ENCODE measurements at places on chromosomes 3 and 15.

DNA sequence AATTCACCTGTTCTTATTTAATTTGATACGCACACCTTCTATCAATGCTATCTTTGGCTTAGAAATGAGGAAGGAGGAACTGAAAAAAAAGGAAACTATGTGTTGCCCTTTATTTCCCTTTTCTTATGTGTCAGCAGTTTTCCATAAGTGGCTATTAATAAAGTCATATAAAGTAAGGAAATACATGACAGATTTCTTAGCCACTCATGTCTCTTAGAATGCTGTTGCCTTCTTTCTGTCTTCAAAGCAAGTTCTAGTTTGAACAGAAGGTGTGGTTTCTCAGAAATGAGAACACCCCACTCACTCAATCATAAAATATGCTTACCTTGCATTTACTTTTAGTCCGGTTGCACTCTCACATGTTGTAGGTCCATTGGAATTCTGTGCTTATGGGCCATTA, 640.5 kb upstream of the GRM7 start:
- H3K27me3 ChIP-seq: no peaks in the 10 kb centered on the region
- no peak overlapping the region for H3K27ac ChIP-seq
- H3K4me1 ChIP-seq: peaks cover 4% of the 10 kb centered on the region
- H3K36me3 ChIP-seq: no peaks in the 10 kb centered on the region

DNA sequence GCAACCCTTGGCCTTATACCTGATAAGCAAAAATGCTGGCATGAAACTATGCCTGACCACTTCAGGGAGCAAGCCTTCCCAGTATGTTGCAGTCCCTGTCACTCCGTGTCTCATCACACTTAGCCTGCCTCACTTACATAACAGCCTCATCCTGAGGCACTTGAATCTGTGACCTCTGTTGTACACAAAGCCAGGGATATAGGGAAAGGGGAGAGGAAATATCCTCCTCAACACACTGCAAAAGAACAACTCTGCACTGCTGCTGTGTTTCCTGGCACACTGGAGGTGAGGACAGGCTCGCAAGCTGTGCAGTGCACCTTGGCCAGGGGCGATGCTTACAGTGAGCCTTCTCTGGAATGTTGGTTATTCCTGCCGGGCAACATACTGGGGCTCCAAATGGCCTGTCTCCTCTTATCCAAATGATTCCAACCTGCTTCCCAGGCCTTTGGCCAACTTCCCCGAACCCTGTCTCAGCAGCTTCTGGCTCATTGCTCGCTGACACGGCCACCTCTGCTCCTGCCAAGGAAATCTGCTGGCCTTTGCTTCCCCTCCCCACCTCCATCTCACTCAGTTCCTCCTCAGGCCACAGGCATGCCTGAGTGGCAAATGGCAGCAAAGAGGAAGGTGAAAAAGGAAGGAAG, 109.2 kb downstream of the CD47 start:
- H3K4me3 ChIP-seq: no peak overlapping the region
- no peaks in the 10 kb centered on the region for H3K27me3 ChIP-seq
- H3K4me1 ChIP-seq: peaks cover 6% of the 10 kb centered on the region
- H3K36me3 ChIP-seq: no peaks in the 10 kb centered on the region
- H3K27ac ChIP-seq: no peak overlapping the region
- DNase-seq: no peak

GRCh38 chr3:146839727-146840375, 234.7 kb upstream of the PLSCR5 start:
- no peaks in the 10 kb centered on the region for H3K27me3 ChIP-seq
- no peaks in the 10 kb centered on the region for H3K4me1 ChIP-seq
- no peaks in the 10 kb centered on the region for H3K36me3 ChIP-seq
- H3K4me3 ChIP-seq: no peak overlapping the region
- no peak for DNase-seq

DNA sequence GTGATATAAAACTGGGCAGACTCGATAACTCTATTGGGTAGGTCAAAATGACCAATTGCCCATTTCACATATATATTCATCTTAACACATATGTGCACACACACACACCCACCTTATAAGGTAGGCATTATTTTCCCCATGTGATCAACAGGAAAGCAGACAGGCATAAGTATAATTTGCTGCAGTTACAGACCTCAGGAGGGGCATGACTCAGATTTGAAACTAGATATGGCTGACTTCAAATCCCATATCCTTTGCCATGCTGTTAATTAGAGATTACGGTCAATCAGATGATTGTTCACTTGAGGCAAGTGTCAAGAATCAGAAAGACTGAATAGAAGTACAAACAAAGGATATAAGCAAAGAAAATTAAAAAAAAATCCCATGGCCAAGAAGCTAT, 910.6 kb downstream of the NTRK3 start:
- no peak overlapping the region for H3K27ac ChIP-seq
- DNase-seq: no peak
- H3K36me3 ChIP-seq: no peaks in the 10 kb centered on the region
- no peak overlapping the region for H3K4me3 ChIP-seq
- no peaks in the 10 kb centered on the region for H3K27me3 ChIP-seq

DNA sequence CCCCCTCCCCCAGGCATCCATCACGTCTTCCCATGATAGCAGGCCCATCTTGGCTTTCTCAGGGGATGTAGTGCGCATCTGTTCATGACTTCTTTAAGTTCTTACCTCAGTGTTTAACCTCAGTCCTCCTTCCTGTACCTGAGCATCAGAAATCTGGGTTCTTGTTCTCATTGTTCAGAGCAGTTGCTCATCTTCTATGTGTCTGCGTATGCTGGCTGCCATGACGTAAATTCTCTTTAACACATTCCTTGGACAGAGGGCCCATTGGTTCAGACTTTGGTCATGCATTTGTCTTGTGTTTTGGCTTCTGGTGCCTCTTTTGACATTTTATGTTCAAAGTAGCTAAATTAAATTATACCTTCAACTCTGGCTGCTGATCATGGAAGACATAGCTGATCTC, 227.3 kb downstream of the CACNA2D3 start:
- H3K27ac ChIP-seq: no peak overlapping the region
- H3K4me1 ChIP-seq: no peaks in the 10 kb centered on the region
- DNase-seq: no peak
- no peaks in the 10 kb centered on the region for H3K27me3 ChIP-seq

DNA sequence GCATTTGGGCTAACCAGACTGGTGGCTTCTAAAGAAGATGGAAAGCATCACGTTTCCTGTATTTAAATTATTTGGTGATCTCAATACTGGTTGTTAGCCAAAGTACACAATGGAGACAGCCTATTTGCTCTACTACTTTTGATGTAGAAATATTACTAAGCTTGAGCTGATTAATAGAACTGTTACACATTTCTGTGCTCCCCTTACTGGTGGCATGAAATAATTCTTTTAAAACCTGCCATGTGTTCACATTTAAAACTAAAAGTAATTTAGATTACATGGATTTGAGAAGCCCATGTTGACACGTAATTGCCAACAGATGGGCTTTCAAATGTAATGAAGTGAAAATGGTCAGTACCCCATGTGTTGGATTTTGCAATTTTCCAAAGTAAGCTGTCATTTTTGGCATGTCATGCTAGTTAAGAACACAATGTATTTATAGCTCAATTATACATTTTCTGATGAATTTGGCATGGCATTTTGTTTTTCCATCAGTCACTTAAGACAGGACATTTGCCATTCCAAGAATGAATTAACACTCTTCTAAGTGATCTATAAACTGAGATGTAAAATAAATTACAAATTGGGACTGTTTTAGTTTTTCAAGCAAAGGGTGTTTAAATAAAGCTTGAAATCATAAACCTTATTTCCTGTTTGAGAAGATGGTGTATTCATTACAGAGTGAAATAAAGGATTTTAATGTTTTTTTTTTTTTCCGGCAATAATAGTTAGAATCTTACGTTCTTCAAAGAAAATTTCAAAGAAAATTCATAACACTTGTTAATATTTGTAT, 10.8 kb upstream of the RARRES1 start:
- H3K27me3 ChIP-seq: no peaks in the 10 kb centered on the region
- no peak for DNase-seq
- H3K36me3 ChIP-seq: no peaks in the 10 kb centered on the region
- H3K4me3 ChIP-seq: no peak overlapping the region
- H3K27ac ChIP-seq: no peak overlapping the region
- peaks cover 3% of the 10 kb centered on the region for H3K4me1 ChIP-seq

DNA sequence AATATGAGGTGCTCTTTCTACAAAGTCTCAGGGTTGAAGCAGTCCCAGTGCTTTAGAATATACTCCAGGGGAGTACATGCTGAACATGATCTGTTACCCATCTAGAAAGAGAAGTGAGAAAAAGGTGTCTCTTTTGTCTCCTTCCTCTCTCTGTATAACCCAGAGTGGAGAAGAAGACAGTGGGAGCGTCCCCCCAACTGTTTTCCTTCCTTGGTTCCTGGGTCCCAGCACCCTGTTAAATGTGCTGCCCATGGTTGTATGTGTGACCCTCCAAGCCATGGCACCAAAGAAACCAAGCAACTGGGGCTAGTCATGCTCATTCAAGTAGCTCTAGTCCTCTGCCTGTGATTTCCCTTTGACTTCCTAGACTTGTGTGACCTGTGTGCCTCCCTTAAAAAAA, 683.7 kb downstream of the TBL1XR1 start:
- H3K27ac ChIP-seq: no peak overlapping the region
- no peak for DNase-seq
- no peaks in the 10 kb centered on the region for H3K27me3 ChIP-seq
- no peaks in the 10 kb centered on the region for H3K36me3 ChIP-seq
- H3K4me1 ChIP-seq: no peaks in the 10 kb centered on the region
- no peak overlapping the region for H3K4me3 ChIP-seq

DNA sequence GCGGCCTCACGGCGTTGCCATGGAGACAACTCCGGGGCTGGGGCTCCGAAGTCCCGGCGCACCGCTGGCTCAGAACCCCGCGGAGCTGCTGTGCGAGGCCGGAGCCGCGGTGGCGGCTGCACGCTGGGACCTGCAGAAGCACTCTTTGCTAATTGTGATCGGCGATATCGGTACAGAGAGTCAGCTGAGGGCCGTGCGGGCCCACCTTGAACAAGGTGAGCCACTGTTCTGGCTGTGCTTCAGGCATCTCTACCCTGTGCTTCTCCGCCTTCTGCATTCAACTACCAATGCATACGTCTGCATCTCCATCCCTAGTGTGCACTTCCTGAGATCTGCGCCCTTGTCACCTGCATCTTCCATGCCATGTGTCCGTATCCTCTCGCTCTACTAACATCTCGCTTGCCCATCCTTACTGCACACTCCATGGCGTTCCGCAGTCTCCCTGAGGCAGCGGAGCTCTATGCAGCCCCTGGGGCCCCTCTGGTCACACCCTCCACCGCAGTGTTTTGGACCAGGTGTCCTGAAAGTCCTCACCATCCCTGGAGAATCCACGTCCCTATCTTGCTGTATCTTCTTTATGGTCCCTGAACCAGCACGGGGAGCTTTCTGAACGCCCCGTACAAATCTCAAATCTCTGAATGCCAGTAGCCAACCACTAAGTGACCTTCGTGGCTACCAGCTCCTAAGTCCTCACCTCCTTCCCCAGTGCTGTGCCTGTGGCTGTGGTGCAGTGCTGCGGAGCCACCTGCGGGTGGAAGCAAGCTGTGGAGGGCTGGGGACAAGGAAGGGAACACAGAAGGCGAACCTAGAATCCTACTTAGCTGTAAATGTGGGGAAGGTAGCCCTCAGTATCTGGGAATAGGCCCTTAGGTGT, 6.2 kb upstream of the MAP1A start:
- DNase-seq: no peak
- peak overlapping the region; percentile 94 for H3K4me3 ChIP-seq

DNA sequence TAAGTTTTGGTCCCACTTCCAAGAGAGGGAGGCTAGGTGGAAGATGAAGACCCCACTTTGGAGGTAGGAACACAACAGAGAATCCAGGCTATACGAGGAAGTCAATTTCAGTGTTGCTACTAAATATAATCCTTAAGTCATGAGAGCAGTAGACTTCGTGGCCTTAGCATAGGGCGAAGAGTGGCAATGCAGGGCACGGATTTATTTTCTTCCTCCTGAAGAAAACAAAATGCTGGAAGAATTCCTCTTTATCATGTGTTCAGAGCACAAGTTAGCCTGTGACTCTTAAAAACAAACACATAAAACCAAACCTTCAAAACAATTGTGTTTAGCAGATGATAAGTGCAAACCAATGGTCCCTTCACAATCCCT, 19.4 kb downstream of the BCL2L10 start:
- H3K27ac ChIP-seq: no peak overlapping the region
- H3K4me3 ChIP-seq: no peak overlapping the region
- no peak for DNase-seq
- peaks cover 15% of the 10 kb centered on the region for H3K36me3 ChIP-seq
- peaks cover 9% of the 10 kb centered on the region for H3K27me3 ChIP-seq
- no peaks in the 10 kb centered on the region for H3K4me1 ChIP-seq

DNA sequence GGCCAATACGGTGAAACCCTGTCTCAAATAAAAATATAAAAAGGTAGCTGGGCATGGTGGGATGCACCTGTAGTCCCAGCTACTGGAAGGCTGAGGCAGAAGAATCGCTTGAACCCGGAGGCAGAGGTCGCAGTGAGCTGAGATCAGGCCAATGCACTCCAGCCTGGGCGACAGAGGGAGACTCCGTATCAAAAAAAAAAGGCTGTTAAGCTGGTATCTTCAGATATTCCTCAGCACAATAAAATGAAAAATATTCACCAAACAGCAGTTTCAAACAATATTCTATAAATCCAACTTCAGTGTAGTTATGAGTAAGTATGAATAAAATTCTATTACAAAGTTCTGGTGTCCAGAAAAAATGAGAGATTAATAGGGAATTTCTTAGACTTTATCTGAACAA, 14.2 kb downstream of the DENND4A start:
- peaks cover 4% of the 10 kb centered on the region for H3K36me3 ChIP-seq
- DNase-seq: no peak
- peak overlapping the region; percentile 96 for H3K27ac ChIP-seq
- H3K27me3 ChIP-seq: no peaks in the 10 kb centered on the region

DNA sequence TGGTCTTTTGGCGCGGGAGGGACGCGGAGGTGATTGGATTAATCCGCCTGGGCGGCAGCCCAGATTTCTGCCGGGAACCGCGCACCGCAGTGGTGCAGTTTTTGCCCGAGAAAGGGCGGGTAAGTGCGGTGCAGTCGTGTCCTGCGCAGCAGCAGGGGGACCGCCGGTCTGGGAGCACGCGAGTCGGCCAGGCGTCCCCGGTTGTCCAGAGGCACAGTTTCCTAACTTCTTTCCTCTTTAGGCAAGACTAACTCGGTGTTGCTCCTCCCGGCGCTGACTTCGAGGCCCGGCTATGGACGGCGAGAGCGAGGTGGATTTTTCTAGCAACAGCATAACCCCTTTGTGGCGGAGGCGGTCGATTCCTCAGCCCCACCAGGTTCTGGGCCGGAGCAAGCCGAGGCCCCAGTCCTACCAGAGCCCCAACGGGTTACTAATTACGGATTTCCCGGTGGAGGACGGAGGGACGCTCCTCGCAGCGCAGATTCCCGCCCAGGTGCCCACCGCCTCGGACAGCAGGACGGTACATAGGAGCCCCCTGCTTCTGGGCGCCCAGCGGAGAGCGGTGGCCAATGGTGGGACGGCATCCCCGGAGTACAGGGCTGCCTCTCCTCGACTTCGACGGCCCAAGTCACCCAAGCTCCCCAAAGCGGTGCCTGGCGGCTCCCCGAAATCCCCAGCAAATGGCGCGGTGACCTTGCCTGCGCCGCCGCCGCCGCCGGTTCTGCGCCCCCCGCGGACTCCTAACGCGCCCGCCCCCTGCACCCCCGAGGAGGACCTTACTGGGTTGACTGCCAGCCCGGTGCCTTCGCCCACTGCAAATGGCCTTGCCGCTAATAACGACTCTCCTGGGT, 736 bp downstream of the ARHGEF26 start:
- H3K4me1 ChIP-seq: peaks cover 11% of the 10 kb centered on the region
- H3K4me3 ChIP-seq: peak overlapping the region; percentile 88
- H3K27ac ChIP-seq: no peak overlapping the region

- DNase-seq: no peak
- H3K4me3 ChIP-seq: no peak overlapping the region
- no peaks in the 10 kb centered on the region for H3K27me3 ChIP-seq
- no peaks in the 10 kb centered on the region for H3K4me1 ChIP-seq
Measured at GRCh38 chr15:29849716-29850115, 27.4 kb upstream of the TJP1 start.

Data from naive B cell (primary cell).